Stimulated activated CD4-positive, alpha-beta T cell treated with anti-CD3 and anti-CD28 coated beads, Interleukin-2, amount 100 ng/mL, for 48 hours (primary cell): ENCODE measurements at places on chromosomes 3 and 15.
A peak's percentile ranks its signal among the peaks of the same experiment; 100 is the strongest.

DNA sequence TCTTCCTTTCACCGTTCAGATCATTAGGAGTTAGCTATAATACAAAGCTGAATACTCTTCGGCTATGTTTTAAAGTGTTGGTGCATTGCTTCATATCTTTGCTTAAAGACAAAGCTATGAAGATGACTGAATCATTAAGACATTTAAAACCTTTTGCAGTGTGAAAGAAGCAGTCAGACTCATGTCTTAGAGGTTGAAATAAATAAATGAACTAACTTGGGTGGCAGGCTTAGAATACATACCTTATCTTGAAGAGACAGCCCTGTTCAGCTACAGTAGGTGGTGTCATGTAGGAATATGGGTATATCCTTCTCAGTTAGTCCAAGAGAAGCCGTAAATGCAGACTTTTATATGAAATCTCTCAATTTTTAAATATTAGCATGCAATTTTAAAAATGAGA lies 63.4 kb downstream of the OPA1 start:
- DNase-seq: no peak

- DNase-seq: no peak
Observed at GRCh38 chr3:191399918-191400317, 61.0 kb upstream of the PYDC2 start.

DNA sequence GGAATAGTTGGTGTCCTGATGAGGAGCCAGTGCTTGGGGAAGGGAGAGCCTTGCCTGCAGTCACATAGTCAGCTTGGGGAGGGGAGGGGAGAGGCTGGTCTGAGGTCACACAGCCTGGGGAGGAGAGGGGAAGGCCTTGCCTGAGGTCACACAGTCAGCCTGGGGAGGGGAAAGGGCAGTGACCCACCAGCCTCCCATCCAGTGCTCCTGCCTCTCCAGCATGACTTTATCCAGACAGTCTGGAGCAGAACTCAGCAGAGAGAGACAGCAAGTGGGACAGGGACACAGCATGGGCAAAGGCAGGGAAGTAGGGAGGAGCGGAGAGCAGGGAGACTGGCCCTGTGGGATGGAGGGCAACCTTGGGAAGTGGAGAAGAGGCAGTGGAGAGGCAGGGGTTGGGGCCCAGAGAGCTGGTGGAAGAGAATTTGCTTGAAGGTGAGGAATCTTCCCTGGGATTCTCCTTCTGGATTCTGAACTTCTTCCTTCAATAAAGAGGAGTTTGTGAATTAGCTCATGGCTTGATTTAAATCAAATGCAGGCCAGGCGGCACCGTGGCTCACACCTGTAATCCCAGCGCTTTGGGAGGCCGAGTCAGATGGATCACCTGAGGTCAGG lies 64.5 kb downstream of the CORO2B start:
- DNase-seq: no peak

DNA sequence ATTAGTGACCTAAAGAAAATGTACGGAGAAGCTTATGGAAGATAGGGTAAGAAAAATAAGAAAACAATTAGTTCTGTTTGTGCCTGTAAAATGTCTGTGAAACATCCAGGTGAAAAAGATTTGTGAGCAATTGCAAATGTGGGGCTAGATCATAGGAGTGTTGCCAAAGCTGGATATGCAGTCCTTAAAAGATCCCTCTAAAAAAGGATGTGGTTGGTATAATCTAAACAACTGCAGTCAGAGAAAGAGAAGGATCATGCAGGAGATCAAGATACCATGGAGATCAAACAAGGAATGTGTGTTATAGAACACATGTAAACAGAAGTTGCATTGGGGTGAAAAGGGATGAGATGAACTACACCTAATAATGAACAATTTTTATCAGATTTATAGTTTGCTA lies 116.8 kb downstream of the ALCAM start:
- no peak for DNase-seq

- DNase-seq: no peak
Observed at GRCh38 chr3:64518950-64519349, 168.8 kb downstream of the ADAMTS9 start.

- DNase-seq: no peak
Observed at GRCh38 chr3:143565951-143566350, 282.3 kb downstream of the SLC9A9 start.

DNA sequence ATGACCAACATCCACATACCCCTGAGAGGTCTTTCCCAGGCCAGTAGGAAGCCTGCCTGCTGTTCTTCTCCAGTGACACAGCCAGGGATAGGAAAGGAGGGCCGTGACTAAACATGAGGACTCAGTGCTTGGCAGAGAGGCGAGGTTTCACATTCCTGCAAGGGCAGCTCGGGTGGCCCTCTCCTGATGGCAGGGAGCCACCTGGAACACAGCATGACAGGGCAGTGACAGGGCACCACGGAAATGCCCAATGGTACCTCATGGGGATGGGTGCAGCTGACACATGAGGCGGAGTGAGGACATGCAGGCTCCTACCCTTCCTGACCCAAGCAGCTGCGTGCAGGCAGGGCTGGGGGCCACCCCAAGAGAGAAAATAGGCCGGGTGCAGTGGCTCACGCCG lies 7.4 kb upstream of the TGM5 start:
- no peak for DNase-seq

DNA sequence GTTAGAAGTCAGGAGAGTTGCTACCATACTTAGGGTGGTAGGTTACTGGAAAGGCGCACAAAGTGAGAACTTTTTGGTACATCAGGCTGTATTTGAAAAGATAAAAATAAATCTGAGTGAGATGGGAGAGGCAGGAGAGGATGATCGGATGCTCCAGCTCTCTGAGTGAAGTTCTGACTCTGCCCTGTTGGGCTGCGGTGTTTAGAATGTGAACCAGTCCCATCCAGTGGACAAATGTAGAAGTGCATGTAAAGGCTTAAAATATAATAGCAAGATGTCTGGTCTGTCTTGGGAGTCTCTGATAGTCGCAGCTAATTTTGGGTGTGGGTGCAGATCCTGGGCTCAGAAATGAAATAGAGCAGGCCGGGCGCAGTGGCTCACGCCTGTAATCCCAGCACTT lies 30.4 kb downstream of the ACKR2 start:
- DNase-seq: peak; percentile 7

GRCh38 chr15:96410175-96411055 lies 79.9 kb downstream of the NR2F2 start:
- no peak for DNase-seq
